ENCODE measurements at places on chromosomes 6 and 20.

DNA sequence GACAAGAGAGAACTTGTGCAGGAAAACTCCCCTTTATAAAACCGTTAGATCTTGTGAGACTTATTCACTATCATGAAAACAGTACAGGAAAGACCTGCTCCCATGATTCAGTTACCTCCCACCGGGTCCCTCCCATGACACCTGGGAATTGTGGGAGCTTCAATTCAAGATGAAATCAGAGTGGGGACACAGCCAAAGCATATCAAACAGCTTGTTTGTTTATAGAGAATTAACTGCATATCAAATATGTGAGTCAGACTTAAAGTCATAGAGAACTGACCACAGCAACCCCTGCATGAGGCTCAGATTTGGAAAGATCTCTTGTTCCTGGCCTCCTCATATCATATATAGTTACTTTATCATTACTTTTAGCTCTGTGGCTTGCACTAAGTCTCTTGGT, 29.1 kb upstream of the HDAC2 start:
- no peak for DNase-seq

- no peak for DNase-seq
Measured at GRCh38 chr20:50891138-50891537, 40.1 kb downstream of the ADNP start.

GRCh38 chr6:70846207-70846835, 110.5 kb downstream of the B3GAT2 start:
- no peak for DNase-seq

- no peak for DNase-seq
Measured at GRCh38 chr6:146651482-146651863, 52.7 kb downstream of the ADGB start.

DNA sequence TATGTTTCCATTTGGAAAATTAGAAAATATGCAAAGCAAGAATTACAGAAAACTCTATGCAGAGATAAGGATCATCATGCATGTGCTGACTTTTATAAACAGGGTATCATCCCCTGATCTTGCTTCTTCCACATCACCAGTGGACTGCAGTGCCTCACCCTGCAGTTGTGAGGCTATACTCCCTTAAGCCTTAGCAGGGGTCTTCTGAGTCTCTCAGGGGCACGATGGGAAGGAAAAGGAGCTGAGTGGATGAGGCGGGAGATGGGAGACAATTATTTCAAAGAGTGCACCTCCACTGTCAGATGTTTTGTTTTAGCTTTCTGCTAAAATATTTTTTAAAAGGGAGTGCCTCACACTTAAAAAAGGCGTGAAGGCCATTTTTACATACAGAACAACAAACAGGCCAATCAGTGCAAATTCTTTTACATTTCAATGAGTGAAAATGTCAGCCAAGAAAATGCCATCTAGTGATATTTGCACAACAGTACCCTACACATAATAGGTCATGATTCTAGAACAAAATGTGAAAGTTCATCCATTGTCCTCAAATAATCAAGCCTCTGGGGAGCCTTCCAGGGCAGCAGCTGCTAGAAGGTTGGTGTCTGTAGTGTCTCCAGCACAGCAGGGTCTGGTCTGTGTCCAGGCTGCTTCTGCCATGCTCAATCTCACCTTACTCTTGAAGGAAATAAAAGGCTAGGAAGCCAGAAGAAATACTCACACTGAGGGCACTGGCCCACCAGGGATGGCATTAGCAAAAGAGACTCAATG, 13.2 kb upstream of the SERPINB9 start:
- no peak for DNase-seq

- DNase-seq: no peak
Measured at GRCh38 chr6:90044833-90045381, 150.6 kb downstream of the GJA10 start.

DNA sequence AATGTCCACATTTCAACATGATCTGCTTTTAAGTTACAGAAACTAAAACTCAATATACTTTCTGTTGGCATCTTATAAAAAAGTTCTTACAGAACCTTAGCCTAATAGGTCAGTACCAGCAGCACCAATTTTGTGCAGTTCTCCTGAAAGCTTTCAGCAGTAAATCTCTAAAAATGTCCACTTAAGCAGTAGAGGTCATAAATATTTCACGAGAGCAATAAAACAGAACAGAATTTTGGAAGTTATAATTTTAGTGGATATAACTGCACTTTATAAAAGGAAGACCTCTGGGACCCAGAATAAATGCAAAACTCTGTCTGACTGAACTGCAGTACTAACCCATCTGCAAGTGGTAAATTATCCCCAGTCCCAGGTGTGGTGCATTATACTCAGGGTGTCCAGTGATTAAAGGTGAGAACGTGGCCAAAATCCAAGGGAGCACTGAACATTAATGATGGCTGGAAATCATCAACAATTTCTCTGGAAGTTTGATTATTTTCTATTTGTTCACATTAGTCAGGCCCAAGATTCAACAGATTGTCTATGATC, 172.6 kb upstream of the RSPO3 start:
- no peak for DNase-seq

GRCh38 chr20:36308986-36309385, 2.8 kb downstream of the DLGAP4 start:
- DNase-seq: no peak

- no peak for DNase-seq
Measured at GRCh38 chr6:55836945-55837344, 38.4 kb downstream of the BMP5 start.

GRCh38 chr20:18907353-18907752, 93.8 kb downstream of the SCP2D1 start:
- no peak for DNase-seq

- DNase-seq: no peak
Measured at GRCh38 chr6:67102743-67103142, 1395.7 kb upstream of the EYS start.
